ENCODE measurements at places on chromosomes 6 and 20.

DNA sequence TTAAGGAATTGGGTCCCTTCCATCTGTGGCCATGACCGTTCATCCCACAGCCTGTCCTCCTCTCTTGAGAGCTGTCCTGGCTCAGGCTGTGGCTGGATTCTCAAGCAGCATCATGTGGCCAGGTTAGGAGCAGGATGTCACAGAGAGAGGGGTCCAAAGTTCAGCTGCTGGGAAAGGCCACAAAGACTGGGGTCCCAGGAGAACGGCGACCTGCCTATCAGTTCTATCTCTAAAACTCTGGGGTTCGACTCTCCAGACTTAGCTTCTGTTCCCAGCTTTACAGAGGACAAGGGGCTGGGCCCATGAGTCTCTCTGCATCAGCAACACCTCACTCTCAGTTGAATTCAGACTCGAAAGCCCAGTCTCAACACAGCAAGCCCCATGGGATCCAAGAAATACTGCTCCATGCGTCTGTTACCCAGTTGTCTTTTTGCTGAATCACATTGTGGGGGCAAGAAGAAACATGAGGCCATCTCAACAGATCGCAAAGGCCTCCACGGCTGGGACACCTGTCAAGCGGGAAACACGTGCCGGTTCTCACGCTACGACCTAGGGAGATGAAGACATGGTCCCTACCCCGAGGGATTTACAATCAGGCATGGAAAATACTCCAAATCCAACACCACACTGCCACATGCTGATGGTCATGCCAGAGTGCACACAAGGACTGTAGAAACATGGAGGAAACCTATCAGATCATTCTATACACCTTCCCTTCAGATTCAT lies 95.4 kb downstream of the SLC22A23 start:
- DNase-seq = no peak

DNA sequence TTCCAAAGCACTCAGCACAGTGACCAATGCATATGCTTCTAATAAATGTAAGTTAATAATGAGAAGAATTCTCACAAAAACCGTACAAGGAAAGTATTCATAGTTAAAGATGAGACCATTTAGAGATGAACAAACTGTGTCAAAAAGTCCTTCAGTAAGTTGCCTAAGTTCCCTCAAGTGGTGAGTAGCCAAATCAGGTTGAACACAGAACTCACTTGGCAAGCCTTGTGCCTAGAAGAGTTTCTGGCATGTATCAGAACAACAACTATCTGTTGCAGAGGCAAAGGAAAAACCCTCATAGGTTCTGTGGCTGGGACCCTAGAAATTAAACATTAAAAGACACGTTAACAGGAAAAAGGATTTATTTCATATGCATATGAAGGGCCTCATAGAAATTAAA lies 129.6 kb upstream of the DOK5 start:
- no peak for DNase-seq

- no peak for DNase-seq
Observed at GRCh38 chr20:32707691-32708581, 34.2 kb upstream of the C20orf203 start.

- DNase-seq = no peak
Observed at GRCh38 chr6:6331946-6332601, 11.6 kb upstream of the F13A1 start.

DNA sequence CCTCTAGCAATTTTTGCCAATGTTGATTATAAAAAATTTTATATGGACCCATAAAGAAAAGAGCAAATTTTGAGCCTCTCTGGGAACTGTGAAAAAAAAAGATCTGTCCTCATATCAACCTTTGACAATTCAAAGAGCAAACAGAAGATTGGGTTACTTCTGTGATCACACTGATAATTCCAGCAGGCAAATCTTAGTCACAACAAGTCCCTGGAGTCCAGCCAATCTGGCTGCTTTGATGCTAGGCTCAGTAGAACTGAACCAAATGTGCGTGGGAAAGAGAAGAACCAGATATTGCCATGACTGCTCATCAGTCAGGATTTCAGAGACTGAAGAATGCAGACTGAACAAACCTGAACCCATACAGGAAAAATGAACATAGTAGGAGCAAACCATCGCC lies 438.4 kb upstream of the FLRT3 start:
- no peak for DNase-seq

GRCh38 chr6:44185953-44186634 lies 27.5 kb downstream of the CAPN11 start:
- no peak for DNase-seq

DNA sequence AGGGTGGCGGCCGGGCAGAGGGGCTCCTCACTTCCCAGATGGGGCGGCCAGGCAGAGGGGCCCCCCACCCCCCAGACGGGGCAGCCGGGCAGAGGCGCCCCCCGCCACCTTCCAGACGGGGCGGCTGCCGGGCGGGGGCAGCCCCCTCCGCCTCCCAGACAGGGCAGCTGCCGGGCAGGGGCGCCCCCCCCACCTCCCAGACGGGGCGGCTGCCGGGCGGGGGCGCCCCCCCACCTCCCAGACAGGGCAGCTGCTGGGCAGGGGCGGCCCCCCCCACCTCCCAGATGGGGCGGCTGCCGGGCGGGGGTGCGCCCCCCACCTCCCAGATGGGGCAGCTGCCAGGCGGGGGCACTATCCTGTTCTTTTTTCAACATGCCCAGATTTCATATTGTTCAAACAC lies 78.2 kb upstream of the DST start:
- DNase-seq = no peak

DNA sequence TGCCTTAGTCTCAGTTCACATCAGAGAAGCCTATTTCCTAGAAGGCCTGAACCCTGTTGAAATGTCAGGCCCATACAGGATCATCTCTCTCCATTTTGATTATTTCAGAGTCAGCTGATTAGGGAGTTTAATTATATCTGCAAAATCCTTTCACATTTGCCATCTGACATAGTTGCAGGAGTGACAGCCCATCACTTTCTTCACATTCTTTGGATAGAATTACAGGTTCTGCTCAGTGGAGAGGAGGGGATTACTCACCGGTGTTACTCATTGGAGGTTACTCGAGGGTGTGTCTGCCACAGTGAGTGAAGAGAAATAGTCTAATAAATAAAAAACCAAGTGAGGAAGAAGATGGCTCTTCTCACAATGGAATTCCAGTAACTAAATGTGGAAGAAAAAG lies 216.8 kb downstream of the TMEM242 start:
- no peak for DNase-seq

DNA sequence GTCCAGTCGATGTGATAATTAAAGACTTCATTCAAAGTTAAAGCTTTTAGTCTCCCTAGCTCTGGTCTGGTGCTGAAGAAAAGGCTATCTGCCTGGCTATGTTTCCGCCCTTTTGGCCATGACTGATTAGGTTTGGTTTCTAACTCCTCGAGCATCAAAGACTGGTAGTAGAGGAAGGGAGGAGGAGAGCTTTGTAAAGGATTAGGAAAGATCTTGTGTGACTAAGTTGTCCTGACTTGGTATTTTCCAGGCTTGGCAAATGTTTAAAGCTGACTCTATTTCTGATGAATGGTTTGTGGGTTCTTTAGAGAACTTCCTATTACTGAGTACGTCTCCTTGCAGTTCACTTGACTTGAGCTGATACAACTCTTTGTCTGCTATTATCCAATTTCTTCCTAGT lies 312.9 kb downstream of the GJA1 start:
- DNase-seq = no peak
